ENCODE measurements at places on chromosomes 5 and 9.

- DNase-seq: no peak
Observed at GRCh38 chr5:166602271-166602670, 1689.2 kb upstream of the WWC1 start.

- no peak for DNase-seq
Observed at GRCh38 chr5:15510831-15511230, 10.9 kb downstream of the FBXL7 start.

GRCh38 chr9:137423514-137424291 lies 510 bp downstream of the NOXA1 start:
- DNase-seq: no peak

DNA sequence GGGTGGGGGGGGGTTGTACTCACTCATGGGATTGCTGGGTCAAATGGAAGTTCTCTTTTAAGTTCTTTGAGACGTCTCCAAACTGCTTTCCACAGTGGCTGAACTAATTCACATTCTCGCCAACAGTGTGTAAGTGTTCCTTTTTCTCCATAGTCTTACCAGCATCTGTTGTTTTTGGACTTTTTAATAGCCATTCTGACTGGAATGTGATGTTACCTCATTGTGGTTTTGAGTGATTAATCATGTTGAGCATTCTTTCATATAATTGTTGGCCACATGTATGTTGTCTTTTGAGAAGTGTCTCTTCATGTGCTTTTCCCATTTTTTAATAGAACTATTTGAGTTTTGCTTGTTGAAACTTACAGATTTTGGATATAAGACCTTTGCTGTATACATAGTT lies 94.9 kb upstream of the PLPPR1 start:
- no peak for DNase-seq

- DNase-seq: no peak
Observed at GRCh38 chr5:92559331-92559730, 1021.7 kb downstream of the NR2F1-AS1 start.

DNA sequence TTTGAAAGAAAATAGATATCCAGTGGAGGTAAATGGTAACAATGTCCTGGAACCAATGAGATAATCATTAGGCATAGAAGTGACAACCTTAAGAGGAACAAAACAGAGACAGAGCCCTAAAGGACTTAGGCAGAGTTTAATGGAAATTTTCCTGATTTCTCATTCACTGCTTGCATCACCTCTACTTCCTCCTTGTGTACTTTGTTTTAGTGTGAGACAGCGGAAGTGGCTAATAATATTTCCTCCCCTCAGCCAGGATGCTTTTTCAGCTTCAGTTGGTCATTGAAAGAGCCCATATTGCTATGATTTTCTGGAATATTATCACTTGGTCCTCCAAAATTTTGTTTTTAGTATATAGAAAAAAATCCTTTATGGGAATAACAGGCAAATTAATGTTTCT lies 153.4 kb upstream of the MPDZ start:
- no peak for DNase-seq

DNA sequence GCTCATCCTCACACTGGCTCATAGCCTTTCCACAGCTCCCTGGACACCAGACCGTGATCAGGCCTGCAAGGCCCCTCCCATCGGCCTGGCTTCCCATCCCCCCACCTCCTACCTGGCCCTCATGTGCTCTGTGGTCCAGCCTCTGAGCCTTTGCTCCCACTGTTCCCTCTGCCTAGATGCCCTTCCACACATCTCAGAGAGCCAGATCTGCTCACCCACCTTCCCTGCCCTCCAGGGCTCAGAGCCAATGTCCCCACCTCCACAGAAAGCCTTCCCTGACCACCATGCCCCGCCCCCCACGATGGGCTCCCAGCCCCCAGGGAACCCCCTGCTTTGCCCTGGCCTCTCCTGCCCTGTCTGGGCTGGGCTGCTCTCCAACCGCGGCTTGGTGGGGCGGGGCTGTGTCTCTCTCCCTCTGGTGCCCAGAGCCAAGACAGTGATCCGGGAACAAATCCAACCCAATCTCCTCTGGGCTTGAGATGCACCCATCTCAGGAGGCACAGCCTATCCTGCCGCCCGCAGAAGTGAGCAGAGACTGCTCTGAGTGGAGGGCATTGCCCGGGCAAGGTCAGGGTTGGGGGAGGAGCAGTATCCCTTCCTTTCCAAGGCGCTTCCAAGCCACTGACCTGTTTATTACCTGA lies 1.6 kb downstream of the NINJ1 start:
- DNase-seq: peak; percentile 91

GRCh38 chr9:114100536-114100935 lies 1.4 kb upstream of the KIF12 start:
- DNase-seq: no peak

GRCh38 chr5:161446655-161447054 lies 99.9 kb downstream of the GABRB2 start:
- no peak for DNase-seq

- DNase-seq: no peak
Observed at GRCh38 chr5:127040796-127041520, 10.6 kb upstream of the MARCHF3 start.

GRCh38 chr9:72665421-72665820 lies 144.0 kb downstream of the TMC1 start:
- no peak for DNase-seq
